NCI-H187 (cell line): ENCODE measurements at places on chromosomes 4 and X.

- DNase-seq: no peak
Observed at GRCh38 chrX:49117581-49117980, 6.0 kb downstream of the GPKOW start.

GRCh38 chrX:39564751-39565150, 533.0 kb downstream of the BCOR start:
- no peak for DNase-seq

- DNase-seq: no peak
Observed at GRCh38 chr4:56513517-56513916, 7.9 kb downstream of the ARL9 start.

DNA sequence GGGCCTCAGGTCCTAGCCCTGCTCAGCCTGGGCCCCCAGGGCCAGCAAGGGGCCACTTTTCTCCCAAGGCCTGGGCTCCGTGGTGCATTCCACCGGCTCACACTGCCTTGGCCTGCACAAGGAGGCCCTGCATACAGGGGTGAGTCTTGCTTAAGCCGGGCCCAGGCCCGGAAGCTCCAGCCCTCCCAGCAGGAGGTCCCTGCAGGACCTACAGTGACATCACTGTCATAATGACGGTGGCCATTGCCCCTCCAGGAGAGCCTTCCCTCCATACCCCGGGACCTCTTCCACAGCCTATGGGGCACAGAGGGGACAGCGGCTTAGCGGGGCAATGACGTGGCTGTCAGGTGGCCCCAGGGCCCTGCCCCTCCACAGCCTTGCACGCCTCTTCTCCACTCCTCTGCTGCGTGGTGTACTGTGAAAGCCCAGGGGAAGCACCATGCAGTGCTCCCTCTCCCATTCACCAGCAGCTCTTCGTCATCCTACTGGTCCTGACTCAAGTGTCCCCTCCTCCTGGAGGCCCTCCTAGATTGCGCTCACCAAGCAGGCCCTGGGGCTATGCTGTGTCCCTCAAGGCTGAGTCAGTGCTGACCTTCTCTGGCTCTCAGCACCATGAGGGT, 32.3 kb upstream of the AFAP1 start:
- no peak for DNase-seq

DNA sequence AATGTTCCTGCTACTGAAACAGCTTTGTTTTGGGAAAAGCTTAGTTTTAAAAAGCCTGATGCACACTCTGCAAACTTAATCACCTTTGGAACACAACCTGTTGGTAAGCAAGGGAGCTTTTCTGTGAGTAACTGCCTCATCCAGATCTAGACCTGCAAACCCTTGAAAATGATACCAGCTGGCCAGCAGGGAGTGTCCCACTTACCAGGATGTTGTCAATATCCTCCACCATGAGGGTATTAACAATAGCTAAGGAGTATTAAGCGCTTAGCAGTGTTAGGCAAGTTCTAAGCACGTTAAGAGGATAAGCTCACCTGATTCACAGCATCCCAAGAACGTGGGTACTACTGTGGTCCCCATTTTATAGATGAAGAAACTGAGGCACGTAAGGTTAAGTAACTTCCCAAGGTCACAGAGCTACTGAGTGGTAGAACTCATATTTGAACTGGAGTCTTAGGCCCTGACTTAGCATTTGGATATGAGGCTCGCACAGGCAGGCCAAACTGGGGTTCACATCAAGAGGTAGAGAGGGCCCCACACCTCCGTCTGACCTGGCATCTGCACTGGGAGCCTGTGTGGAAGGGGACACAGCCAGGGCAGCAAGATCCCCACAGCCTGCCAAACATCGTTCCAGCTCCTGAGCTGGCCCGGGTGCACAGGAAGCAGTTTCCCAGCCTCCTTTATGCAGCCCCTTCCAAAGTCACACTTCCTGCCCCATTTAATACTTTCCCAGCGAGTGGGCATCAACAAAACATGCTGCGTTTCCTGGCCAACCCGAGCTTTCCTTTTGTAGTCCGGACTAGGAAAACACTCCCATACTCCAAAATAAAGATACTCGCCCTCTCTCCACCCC, 32.7 kb downstream of the IRF2 start:
- DNase-seq: no peak

- no peak for DNase-seq
Observed at GRCh38 chr4:42172128-42172790, 19.8 kb upstream of the BEND4 start.

GRCh38 chr4:75831856-75832405, 70.3 kb downstream of the PPEF2 start:
- DNase-seq: no peak

DNA sequence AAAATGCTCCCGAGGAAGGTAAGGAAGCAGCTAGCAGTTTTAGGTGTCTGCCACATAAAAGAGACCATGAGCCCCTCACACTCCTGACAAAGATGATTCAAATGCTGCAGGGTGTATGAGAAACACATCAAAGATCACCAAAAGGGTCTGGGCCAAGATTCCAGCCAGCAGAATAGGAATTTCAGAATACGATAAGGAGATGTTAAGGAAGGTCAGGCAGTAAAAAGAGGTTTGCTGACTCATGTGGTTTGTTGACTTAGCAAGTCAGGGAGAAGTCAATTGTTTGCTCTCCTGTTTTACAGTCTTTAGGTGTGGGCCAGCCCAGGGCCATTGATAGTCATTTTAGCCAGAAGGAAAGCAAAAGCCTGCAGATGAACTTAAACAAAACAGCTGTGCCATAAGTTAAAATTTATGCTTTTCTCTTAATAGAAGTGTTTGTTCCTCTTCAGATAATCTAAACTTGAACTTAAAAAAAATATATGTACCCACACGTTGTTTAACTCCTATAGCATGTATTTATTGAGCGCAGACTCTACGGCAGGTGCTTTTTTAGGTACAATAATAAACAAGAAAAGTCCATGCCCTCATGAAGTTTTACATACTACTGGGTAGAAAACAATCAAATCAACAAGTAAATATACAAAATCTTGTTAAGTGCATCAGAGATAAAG, 115.6 kb downstream of the CAMK2D start:
- no peak for DNase-seq

DNA sequence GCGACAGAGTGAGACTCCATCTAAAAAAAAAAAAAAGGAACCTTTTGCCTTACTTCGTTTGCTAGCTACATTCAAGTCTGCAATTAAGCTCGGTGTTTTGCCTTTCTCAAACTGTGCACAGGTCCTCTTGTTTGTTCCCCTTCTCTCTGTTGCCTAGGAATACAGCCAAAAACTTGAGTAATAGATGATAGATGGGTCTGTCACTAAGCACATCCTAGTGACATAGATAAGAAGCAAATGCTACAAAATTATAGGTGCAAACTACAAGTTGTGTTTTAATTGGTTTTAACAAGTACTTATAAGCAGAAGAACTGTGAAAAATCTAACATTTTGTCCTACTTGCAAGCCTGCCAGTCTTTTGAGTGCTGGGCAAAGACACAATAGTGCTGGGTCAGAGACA, 95.2 kb downstream of the SNCA start:
- no peak for DNase-seq

GRCh38 chr4:46329118-46329976, 60.6 kb downstream of the GABRA2 start:
- no peak for DNase-seq

DNA sequence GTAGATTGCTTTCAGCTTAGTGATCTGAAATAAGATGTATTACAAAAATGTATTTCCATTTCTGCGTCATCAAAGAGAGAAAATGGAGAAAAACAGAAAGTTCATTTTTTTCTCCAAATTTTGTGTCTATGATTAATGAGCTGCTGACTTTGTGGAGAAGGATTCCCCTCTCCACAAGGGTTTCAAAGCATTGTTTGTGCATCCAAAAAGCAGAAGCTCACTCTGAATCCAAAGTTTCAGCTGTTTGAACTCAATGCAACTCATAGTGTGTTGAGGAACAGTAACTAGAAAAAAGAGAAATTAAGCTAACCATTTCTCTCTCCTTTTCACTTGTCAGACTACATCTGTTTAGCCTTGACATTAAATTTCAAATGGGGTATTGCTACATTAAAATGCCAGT, 62.9 kb upstream of the SLC7A11 start:
- no peak for DNase-seq

GRCh38 chrX:13170966-13171558, 126.6 kb upstream of the FAM9C start:
- no peak for DNase-seq

GRCh38 chr4:31715302-31715701, 995.1 kb downstream of the PCDH7 start:
- no peak for DNase-seq

GRCh38 chr4:27703771-27704170, 843.1 kb downstream of the STIM2 start:
- DNase-seq: no peak

- no peak for DNase-seq
Observed at GRCh38 chrX:67599532-67599931, 55.7 kb downstream of the AR start.

DNA sequence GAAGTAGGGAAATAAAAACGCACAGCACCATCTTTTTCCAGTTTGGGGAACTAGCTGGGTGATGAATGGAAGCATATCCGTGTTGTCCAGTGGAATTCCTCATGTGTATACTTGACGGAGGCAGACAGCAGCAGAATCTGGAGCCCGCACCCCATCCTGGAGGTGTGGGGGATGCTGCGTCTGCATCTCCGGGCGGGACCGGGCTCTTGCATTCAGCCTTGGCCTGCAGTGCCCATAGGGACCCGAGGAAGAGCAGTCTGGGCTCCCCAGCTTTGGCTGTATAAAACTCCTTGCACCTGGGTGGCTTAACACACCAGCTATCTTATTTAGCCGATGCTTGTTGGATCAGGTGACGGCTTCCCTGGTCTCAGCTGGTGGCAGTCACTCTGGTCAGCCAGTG, 39.7 kb upstream of the LRPAP1 start:
- DNase-seq: no peak
